Stimulated activated CD4-positive, alpha-beta T cell treated with anti-CD3 and anti-CD28 coated beads, TNF-alpha, amount 100 ng/mL, for 4 hours (primary cell): ENCODE measurements at places on chromosomes 3 and 15.

DNA sequence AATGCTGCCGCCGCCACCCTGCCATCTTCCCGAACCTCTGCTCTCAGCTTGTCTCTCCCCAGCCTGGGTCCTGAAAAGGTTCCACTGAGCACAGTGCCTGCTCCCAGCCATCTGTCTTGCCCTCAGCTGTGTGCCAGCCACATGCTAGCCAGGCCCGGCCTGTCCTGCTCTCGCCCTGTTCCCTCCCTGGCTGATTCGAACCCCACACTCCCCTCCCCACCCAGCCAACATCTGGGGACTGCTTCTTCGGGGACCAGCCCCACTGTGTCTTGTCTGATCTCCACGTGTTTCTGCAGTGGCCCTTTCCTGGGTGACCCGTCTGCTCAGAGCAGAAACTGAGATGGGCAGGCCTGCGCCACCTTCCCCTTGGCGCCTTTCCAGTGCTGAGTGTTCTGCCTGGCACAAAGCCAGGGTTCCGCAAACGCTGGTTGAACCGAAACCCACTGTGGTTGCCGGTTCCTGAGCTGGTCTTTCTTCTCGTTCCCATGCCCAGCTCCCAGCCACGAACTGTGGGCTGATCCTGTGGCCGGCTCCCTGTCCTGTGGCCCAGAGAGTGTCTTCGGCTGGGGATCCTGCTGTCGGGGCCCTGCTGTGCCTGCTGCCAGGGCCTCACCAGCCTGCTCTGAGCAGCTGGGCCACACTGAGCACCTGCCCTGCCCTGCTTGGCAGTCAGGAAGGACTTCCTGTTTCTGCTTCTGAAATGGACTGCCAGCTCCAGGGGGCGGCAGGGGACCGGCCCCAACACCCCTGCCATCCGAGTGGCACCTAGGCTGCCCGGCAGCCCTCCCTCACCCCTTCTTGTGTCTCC, 62.7 kb upstream of the KLF13 start:
- peak; percentile 42 for DNase-seq

DNA sequence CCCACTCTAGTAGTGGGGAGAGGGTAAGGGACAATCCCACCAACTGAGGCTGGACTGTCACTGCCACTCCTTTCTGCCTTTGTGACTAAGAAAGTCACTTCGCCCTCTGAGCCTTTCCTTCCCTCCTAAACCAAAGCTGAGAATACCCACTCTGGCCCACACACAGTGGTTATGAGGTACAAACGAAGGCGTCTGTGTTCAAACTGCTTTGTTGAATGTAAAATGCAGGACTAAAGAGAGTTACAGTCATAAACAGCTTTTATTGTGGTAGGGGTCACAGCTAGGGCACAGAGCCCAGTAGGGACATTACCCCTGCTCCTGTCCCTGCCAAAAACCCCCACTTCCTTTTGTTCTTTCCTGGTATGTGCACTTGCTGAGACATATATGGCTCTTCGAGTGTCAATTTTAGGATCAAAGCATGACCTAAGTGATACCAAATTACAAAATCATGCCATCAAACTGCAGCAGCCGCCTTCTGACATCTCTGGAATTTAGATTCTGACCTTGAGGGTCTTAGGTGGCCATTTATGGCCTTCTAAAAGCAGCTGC, 45.1 kb downstream of the CTDSPL start:
- no peak for DNase-seq

DNA sequence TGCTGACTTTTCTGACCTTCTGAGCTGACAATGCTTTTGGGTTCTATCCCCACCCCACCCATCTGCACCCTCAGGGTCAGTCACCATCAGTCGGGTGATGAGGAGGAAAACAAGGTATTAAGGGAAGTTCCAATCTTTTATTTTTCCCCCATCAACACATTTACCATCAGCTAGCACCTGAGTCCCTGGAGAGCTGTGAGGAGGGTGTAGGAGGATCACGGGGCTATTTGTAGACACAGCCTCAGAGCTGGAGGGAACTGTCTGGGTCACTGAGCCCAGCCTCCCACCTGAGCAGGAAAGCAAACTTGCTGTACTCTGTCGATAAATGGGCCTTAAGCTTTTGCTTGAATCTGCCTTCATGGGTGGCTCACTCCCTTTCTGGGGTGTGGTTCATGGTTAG, 24.8 kb upstream of the ZFAND6 start:
- no peak for DNase-seq

GRCh38 chr3:141279077-141279967, 47.7 kb downstream of the PXYLP1 start:
- no peak for DNase-seq

DNA sequence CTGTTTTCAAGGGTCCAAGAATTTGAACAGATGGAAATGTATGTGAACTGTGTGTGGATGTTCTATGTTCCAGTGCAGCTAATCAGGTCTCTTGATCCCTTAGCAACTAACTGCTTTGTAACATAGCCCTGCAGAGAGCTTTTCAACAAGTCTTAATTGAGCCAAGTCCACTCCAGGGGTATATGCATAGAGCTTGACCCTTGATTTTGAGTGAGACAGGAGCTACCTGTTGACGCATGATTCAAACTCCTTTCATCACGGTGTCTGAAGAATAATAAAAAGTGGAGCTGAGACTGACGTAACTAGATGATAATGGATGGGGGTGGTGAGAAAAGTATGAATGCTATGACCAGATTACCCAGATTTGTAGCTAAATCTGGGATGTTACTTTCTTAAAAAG, 93.3 kb upstream of the CCDC54 start:
- no peak for DNase-seq

DNA sequence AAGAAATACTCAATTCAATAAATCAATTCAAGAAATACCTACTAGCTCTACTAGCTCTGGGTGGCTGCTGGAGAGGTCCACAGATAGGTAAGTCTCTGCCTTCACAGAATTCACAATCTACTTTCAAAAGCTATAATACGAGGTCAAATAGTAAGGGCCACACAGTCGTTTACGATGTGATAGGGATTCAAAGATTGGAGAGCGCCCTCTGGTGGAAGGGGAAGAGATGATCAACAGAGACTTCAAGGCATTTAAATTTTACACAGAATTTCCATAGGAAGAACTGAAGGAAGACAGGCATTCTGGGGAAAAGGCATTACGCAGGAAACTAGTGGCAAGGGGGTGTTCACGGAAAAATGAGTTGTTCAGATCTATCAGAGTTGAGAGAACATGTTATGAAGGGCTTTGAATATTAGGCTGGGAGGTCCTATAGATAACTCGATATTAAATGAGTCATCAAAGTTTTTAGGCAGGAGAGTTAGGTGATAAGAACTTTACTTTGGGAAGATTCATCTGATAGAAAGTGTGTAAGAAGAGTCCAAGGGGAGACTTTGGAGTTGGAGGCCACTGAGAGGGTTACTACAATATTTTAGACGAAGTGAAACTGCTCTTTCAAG, 128.8 kb downstream of the FRMD5 start:
- peak; percentile 15 for DNase-seq

DNA sequence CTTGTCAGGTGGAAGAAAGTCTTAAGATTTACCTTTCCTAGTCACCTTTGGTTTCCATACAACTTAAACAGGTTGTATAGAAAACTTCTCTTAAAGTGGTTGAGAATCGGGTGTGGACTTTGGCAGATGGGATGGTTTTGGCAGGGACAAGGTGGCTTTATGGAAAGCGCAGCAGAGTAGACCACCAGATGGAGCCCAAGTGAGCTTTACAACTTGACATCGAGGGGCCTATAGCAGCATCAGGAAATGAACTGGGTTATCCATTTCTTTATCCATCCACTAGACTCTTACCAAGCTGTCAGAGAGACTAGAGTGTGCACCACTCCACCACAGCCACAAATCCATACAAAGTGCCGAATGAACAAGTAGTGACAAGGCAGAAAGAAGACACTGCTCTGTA, 85.3 kb upstream of the MBNL1 start:
- no peak for DNase-seq

DNA sequence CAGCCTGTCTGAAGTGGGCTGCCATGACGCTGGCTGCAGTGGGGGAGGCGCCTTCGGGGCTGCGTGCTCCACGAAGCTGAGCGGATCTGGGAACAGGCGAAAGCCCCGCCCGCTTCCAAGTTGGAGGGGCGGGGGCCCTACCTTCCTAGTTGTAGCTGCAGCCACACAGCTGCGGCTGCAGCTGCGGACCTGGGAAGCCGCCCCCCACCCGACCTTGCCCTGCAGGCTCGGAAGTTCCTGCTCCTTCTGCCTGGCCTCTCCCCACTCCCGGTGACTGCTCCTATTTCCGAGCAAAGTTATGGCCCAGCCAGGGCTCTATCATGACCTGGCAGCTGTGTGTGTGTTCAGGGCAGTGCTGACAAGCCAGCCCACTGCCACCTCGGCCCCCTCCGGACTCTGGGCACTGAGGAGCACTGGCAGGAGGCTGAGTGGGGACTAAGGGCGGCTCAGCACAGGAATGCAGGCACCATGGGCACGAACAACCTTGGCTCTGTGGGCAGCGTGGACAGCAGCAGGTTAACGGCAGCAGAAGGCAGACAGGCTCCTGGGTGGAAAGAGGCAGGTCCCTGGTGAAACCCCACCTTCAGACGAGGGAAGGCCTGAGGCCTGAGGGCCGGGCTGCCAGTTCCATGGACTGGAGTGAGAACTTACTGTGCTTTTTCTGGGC, 352.4 kb upstream of the TMCO5A start:
- no peak for DNase-seq

GRCh38 chr15:70111203-70112073, 13.7 kb upstream of the TLE3 start:
- no peak for DNase-seq

DNA sequence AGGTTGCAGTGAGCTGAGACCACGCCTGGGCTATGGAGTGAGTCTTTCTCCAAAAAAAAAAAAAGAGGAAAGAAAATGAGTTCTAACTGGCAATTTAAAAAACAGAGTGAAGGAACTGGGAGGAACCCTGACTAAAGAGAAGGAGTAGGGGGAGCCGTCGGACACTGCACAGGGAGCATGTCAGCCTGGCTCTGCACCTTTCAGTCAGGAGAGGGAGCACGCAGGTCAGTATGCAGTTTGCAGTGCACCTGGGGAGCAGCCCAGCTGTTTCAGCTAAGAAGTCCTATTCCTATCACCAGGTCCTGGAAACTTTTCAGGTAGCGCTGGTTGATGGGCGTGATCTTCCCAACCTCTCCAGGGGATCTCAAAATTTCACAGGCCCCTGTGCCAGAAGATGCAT, 14.9 kb upstream of the ZXDC start:
- no peak for DNase-seq

- no peak for DNase-seq
Observed at GRCh38 chr3:23277688-23278087, 74.6 kb downstream of the UBE2E2 start.

GRCh38 chr15:79644091-79644490, 212.0 kb downstream of the MINAR1 start:
- DNase-seq, result no peak

DNA sequence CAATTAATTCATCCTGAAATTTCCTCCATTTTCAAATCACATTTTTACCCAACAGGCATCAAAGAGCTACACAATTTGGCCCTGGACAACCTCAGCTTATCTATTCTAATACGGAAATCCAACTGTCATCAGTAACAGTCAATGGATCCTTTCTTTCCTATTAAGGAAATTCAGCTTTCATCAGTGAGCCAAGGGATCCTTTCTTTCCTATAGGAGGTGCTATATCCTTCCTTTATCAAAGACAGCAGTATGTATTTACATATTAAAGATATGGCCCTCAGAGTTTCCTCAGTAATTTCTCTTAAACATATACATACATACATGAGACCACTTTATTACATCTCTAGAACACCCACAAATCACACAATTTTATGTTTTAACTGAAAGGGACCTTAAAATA, 10.1 kb downstream of the DHX36 start:
- DNase-seq, result no peak

DNA sequence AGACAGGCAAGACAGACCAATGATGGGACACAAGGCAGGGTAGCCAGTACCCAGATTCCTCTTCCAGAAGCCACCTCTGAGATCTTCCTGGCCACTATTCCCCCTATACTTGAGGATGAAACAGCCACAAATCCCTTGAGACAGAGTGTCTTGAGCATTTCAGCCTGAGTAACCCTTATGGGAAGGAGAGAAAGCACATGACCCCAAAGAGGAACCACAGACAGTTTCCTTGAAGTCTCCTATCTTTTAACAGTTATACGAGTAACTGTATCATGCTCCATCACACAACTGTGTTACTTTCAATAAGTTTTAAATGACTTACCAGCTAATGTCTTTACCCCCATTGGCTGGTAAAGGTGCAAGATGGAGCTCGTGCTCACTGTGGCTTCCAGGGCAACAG, 9.3 kb downstream of the VIPR1 start:
- DNase-seq, result no peak

DNA sequence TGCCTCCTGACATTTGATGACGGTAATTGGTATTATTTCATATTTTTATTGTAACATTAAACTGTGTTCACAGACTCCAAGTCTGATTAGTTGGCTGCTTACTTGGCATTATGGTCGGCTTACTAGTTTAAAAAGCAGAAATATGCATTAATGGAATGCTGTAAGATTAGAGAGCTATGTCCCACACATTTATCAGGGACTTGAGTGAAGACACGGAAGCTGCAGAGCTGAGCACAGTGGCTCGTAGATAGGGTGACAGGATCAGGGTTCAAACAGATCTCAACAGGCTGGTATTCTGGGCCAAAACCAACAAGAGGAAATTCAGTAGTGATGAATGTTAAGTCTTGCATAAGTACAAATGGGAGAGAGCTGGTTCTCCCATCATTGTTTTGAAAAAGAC, 113.8 kb downstream of the ADAMTSL3 start:
- DNase-seq, result no peak

DNA sequence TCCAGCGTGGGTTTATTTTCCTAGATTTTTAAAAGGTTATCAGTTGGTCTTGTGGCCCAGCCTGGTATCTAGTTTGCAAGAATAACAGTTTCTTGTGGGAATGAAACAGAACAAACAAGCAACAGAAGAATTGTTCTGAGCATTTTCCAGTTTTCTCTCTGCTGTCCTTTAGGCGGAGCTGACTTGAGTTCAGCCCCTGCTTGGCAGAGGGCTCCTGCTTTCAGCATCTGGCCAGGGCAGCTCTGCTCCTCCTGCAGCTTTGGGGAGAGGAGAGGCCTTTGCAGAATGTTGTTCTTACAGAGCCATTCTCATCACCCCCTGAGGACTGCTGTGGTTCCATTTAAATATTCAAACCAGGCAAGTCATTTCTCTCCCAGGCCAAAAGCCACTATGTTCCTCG, 117.7 kb downstream of the ALDH1A2 start:
- no peak for DNase-seq

DNA sequence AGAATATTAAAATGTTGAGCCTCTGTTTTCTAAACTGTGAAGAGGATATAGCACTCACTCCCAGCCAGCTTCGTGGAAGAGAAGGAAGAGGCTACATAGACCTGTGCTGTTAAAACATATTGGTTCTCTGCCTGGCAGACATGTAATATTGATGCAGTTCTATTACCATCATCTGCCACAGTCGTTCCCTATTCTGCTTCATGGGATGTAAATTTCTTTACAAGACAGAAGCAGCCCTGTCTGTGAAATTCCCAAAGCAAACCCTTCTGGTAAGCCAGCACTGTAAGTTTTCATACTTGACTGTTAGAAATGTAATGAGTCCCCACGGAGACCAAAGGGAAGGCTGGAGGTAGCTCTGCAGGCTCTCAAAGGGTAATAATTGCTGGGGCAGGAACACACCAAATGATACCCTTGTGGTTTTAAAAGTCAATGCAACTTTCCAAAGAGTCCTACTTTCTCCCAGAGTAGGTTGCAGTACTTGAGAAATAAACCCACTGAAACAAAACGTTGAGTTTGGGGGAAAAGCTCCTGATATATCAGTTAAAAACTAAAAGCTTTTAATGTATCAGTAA, 129.9 kb upstream of the HES1 start:
- DNase-seq, result no peak
